ENCODE measurements at places on chromosomes 4 and X. TPM values are rescaled to one million over a fixed set of nuclear protein-coding genes. Genes with fewer than 3 reads are reported as not detected.

- DNase-seq = no peak
These were observed 449.7 kb upstream of the KLHL4 start for GRCh38 chrX:87067795-87068369.

DNA sequence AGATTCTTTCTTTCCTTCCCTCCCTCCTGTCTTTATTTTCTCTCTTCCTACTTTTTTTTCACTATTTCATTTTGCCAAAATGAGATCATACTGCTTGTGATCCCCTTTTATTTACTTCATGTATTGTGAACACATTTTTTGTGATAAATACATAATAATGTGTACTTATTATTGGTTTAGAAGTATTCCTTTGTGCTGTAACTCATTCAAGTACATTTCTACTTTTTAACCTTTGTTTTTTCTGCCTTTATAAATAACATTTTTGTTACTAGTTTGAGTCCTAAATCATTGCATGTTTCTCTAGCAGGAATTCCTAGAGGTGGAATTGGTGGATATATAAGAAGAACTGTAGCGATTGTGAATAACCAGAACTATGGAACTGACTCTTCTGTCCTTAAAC is 214.5 kb upstream of the SFRP2 start:
- DNase-seq = no peak

GRCh38 chr4:384311-385010 is 46.8 kb downstream of the ZNF141 start:
- DNase-seq = no peak

- DNase-seq = no peak
These were observed 102.5 kb downstream of the LARP7 start for GRCh38 chr4:112739442-112739841.

LRP2BP gene
- polyA plus RNA-seq = 2.6 TPM

All from renal cortex interstitium (tissue), 15 donors.